ENCODE measurements at places on chromosomes 5 and 9. TPM values are rescaled to one million over a fixed set of nuclear protein-coding genes. Genes with fewer than 3 reads are reported as not detected.

The SLC22A5 gene
- total RNA-seq = 8.0 TPM

The LRRC26 gene
- total RNA-seq = not detected

The MCTP1 gene
- 2.3 TPM for total RNA-seq

The ZNF483 gene
- 4.4 TPM for total RNA-seq

The BAAT gene
- not detected for total RNA-seq

The CYLC2 gene
- total RNA-seq = not detected

The AIF1L gene
- 0.16 TPM for total RNA-seq

The POU5F2 gene
- 2.6 TPM for total RNA-seq

The MYO10 gene
- 32.1 TPM for total RNA-seq

The CDKN2A gene
- total RNA-seq = 17.2 TPM

The RNF14 gene
- total RNA-seq = 103 TPM

The RGS7BP gene
- total RNA-seq = not detected

The SPEF2 gene
- total RNA-seq = 5.5 TPM

The CARTPT gene
- total RNA-seq = not detected

The C9orf43 gene
- 0.49 TPM for total RNA-seq

The N4BP3 gene
- total RNA-seq = 0.36 TPM

The LHX3 gene
- total RNA-seq = not detected

The CBY3 gene
- total RNA-seq = not detected

The REXO4 gene
- 15.2 TPM for total RNA-seq

The TLX3 gene
- not detected for total RNA-seq

The G3BP1 gene
- 214 TPM for total RNA-seq

The ELOVL7 gene
- total RNA-seq = 0.49 TPM

The SPINK7 gene
- total RNA-seq = not detected

The TXNDC8 gene
- not detected for total RNA-seq

The GABRA1 gene
- total RNA-seq = not detected

Data from hair follicle dermal papilla cell (primary cell).